ENCODE measurements at places on chromosomes 11 and 22.

DNA sequence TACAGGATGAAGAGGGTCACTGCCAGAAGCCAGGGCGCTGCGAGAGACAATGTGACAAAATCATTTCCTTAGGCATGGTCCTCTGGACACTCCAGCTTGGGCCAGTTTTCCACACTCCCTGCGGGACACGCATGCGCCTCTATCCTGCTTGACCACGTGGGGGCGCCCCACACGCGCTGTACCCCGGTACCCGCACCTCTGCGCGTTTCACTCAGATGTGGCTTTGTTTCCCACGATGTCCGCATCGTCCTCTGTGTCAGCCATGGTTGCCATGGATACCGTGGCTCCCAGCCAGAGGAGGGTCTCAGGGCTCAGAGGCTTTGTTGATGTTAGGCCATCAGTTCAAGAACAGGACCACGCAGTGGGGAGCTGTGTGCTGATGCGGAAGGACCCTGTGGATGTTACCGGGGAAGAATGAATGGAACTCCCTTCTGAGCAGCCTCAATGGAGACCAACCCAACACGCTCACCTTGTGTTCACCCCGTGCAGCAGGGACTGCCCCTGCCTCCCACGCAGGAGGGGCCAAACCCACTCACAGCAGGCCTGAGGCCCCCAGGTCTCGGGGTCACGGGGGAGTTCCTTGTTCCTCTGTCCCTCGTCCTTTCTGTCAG is 101.1 kb upstream of the SLC22A12 start:
- peak; percentile 9 for DNase-seq

GRCh38 chr11:75527130-75527529 is 1.4 kb upstream of the GDPD5 start:
- DNase-seq, result no peak

- DNase-seq, result no peak
These were observed 580.4 kb downstream of the CNTN5 start for GRCh38 chr11:99601179-99601578.

DNA sequence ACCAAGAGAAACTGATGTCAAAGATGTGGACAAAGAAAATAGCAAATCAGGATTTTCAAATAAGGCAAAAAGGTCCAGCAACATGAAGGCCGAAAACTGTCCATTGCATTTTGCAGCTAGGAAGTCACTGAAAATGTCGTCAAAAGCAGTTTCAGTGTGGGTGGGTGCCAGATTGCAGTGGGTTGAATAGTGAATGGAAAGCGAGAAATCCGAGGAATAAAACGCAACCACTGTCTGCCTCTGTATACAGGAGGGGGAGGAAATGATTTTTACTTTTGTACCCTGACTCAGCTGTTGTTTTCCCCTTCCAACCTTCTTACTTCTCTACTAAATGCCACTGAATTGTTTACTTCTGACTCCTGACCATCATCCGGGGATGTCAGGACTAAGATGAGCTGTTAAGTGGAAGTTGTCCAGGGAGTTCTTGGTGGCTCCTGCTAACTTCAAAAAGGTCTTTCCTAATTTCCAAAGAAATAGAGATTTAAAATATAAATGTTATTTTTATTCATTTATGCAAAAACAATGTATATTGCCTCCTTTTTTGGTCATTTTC is 64.9 kb upstream of the BIRC3 start:
- DNase-seq, result no peak

DNA sequence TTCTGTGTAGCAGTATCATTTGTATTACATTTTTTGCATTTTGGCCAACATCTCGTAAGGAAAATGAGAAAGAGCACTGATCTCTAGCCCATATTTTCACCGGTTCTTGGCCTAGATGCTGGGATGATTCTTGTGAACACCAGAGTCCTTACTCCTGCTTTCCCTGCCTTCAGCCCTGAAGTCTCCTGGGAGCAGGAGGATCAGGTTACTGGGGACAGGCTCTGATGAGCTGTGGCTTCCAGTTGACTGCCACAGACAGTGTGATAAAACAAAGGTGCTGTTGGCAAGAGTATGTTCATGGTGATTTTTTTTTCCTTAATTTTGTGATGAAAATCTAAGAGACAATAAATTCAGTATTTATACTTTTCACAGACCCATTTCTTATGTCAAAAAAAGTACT is 34.2 kb upstream of the ADSL start:
- no peak for DNase-seq

GRCh38 chr11:111115890-111116289 is 129.6 kb upstream of the POU2AF2 start:
- DNase-seq, result no peak

GRCh38 chr22:48919851-48920589 is 907.7 kb downstream of the BRD1 start:
- no peak for DNase-seq

DNA sequence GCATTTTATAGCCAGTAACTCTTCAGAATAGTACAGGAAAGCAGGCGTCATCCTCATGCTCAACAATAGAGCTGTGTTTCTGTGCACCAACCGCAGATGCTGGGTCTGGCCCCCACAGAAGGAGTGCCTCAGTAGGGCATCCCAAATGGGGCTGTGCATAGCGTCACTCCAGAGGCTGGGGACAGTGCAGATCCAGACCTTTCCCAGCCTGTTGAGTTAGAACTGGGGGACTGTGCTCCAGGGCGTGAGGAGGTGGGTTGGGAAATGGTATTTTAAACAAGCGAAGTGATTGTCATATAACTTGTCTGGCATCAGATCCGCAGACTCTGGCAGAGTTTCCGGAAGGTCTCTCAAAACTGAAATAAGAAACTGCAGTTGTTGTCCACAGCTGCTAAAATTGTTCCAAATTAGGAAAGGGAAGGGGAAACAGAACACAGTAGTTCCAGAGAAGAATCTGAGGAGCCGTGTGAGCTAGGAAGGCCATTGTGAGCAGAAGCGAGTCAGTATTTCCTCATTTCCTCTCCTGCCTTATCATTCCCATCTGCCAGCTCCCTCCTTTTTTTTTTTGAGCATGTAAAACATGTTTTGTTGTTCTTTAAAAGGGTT is 52.2 kb downstream of the JAM3 start:
- DNase-seq, result no peak

DNA sequence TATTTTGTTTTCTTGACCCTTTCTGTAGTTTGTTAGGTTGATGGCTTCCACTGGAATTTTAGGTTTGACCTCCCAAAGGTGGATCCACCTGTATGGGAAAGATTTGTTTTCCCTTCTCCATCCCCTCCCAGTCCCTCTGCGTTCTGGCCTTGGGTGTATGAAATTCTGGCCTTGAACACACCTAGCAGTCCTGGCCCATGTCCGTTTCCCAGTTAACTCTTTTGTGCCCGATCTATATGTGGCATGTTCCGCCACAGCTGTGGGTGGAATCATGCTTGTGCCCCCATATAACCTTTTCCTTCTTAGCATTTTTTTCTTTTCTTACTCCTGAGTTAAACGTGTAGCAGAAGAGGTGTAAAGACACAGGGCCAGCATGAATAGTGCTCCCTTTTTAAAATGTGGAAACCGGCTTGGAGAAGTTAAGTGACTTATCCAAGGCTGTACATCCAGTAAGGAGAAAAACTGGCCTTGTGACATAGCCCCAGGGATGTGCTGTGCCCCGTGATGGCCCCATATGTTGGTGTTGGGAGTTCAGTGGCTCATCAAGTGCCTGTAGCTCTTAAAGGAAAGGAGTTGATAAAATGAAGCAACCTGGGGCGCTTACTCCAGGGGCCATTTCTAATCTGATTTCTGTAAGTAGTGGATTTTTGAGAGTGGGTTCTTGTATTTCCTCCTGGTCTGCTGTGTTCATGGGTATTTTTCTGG is 39.3 kb downstream of the ZNRF3 start:
- DNase-seq, result no peak

- no peak for DNase-seq
These were observed 88.7 kb downstream of the GALNT18 start for GRCh38 chr11:11533057-11533456.

DNA sequence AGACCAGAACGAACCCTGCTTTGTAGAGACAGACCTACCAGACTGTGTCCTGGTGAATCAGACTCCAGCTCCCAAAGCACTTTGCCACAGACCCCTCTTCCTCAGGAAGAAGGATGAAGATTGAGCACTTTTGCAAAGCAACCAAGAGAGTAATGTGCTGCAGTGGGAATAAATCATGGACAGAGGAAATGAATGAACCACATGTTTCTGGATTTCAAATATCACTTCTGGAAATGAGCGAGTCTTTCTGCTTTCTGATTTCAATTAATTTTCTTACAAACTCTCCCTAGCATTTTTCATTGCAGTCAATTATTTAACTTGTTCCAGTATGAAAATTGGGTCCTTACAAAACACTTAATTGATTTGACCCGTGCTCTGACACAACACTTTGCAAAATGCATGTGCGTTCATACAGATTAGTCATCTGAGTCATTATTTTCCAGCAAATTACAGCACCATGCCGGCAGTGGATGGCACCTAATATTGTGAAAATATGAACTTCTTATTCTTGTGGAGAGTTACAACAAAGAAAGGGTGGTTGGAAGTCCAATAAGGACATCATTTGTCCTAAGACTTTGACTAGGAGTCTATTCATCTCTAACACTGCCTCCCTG is 315.9 kb upstream of the CCDC90B start:
- no peak for DNase-seq

DNA sequence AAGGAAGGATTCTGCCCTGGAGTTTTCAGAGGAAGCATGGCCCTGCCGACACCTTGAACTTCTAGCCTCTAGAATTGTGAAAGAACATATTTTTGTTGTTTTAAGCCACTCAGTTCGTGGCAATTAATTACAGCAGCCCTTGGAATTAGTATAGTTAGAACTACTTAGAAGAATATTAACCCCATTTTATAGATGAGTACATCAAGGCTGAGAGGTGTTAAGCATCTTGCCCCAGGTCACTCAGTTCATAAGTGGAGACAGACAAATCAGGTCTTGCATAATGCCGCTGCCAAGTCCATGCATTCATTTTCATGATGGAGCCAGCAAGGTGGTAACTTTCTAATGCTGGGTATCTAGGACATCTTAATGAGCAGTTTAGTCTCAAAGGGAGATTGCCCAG is 26.6 kb downstream of the LDLRAD3 start:
- no peak for DNase-seq

DNA sequence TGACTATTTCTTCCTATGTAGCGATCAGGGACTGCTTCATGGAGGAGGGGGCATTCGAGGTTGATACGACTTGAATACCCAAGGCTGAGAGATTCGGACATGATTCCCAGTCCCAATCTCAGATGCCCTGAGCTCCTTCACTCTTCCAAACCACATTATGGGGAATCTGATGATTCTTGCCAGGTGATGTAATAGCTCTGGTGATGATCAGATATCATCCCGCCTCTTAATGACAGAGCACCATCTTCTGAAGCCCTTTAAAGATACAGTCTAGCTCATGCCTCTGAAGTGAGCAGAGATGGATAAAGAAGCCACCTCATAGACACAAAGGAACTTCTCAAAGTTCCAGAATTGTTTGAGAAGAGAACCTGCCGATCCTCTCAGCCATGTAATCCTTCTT is 8.9 kb upstream of the CLMP start:
- DNase-seq, result no peak

DNA sequence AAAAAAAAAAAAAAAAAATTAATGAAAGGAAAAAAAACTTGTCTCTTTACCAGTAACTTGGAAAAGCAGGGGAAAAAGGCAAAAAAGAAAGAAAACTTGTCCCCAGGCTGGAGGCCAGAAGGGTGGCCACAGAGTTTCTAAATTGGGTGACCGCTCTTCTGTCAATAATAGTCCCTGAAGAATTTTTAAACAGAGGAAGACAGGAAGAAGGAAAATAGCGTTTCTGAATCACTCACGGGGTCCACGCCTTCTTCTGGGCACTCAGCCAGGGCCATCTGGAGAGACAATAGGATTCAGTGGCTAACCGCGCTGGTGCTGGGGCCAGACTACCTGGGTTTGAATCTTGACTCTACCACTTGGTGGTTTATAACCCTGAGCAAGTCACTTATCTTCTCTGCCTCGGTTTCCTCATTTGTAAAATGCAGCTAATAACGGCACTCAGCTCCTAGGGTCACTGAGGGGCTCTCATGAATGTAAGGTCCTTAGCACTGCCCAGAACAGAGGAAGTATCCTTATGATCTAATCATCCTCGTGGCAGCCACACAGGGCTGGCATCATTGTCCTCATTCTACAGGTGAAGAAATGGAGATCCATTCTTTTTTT is 7.0 kb downstream of the C11orf86 start:
- peak; percentile 93 for DNase-seq

GRCh38 chr11:15897211-15897960 is 459.0 kb downstream of the SOX6 start:
- DNase-seq, result no peak

DNA sequence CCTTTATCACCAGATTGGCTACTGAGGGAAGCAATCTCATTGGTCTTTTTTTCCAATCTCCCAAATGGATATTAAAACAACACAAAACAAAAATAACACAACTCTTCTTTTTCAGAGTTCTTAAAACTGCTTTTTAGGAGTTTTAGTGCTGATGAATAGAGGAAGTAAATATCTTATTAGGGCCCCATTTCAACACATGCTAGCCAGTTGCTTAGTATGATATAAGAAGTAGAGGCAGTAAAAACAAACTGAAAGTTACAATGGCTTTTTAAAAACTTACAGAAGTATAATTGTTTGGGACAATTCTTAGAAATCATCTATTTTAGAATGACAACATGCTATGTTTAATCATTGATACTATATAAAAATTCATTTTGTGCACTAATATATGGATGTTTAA is 3.4 kb downstream of the C11orf71 start:
- no peak for DNase-seq

DNA sequence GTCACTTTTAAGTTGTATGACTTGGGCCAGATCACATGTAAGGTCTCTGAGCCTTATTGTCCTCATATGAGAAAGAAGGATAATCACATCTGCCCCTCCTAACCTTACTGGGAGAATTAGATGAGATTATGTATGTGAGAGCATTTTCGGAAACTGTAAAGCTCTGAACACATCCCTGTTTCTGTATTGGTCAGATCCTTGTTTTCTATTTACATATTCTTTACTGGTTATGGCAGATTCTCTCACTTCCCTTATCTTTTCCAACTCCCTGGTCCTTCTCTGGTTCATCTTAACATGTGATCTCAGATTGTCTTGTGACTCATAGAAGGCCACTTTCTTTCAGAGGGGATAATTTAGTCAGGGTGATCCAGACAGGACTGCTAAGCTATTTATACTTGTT is 41.8 kb downstream of the CCDC81 start:
- no peak for DNase-seq

GRCh38 chr22:45478108-45478771 is 24.4 kb upstream of the FBLN1 start:
- peak; percentile 92 for DNase-seq

DNA sequence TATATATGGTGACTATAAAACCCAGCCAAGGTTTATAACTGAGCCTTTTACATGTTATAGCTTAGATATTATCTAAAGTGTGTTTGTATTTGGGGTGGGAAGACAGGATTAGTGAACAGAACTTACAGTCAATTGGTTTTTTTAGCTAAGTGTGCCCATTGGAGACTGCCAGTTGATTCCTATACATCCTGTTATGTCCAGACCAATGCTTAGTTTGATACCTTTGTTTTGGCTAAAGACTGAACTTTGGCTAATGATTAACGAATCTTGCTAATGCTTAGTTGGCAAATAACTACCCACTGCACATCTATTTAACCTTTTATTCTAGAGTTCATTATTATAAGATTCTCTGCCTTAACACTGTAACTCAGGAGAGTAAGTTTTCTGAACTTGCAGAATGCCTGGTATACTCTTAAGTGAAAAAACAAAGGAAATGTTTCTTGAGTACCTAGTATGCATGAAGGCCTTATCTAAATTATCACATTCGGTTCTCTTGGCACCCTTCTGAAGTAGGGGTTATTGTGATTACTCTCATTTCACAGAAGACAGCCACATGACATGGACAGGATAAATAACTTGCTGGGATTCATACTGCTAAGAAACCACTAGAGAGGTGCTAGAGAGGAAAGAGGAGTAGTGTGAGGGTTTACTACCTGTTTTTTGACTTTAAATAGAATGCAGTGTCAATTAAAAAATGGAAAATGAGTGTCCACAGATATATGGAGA is 54.0 kb downstream of the KREMEN1 start:
- no peak for DNase-seq
